ENCODE measurements at places on chromosomes 7 and 10.

DNA sequence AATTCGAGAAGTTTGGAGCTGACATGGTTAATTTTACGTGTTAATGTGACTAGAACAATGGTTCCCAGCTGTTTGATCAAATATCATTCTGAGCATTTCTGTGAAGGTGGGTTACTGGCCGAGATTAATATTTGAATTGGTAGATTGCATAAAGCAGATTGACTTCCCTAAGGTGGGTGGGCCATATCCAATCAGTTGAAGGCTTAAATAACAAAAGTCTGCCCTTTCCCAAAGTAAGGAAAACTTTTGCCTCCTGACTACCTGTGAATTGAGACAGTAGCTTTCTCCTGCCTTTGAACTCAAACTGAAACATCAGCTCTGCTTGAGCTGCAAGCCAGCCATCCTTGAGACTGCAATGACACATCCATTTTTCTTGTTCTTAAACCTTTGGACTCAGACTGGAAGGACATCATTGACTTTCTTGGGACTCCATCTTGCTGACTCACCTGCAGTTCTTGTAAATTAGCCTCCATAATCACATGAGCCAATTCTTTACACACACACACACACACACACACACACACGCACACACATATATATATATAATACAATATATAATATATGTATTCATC is 63.1 kb upstream of the LRRTM3 start:
- no peak for DNase-seq

- no peak for DNase-seq
These were observed 966 bp downstream of the FBH1 start for GRCh38 chr10:5891009-5891408.

- no peak for DNase-seq
These were observed 102.4 kb downstream of the SEMA3E start for GRCh38 chr7:83546586-83546985.

- no peak for DNase-seq
These were observed 202.7 kb downstream of the EBF3 start for GRCh38 chr10:129761197-129761972.

GRCh38 chr7:130648580-130648979 is 20.0 kb downstream of the COPG2 start:
- no peak for DNase-seq

DNA sequence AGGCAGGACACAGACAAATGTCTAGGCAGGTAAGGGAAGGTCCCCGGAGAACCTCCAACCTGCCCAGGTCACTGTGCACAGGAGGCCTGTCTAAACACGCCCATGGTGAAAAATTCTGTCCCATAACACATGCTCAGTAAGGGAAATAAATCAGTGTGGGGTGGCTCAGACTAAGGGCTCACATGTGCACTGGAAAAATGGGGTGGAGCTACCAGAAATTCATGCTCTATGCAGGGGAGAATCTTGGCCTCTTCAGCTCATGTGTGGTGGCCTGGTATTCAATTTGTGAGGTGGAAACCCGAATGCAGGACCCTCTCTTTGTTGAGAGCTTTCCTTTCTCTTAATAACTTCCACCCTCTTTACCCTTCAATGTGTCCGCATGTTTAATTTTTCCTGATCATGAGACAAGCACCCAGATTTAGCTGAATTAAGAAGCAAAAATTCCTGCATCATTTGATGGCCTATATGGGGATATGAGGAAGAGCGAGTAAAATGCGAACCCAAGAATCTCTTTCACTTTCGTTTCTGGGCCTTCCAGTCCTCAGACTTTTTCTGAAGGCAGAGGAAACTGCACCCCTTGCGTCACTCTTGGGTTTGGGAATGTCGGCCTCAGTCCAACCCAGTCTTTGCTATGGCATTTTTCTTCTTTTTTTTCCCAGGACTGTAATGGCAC is 163.2 kb downstream of the DGKB start:
- DNase-seq = no peak

- no peak for DNase-seq
These were observed 41.7 kb downstream of the GTF2IRD1 start for GRCh38 chr7:74495112-74496086.

GRCh38 chr7:150969475-150969874 is 8.6 kb downstream of the KCNH2 start:
- no peak for DNase-seq

DNA sequence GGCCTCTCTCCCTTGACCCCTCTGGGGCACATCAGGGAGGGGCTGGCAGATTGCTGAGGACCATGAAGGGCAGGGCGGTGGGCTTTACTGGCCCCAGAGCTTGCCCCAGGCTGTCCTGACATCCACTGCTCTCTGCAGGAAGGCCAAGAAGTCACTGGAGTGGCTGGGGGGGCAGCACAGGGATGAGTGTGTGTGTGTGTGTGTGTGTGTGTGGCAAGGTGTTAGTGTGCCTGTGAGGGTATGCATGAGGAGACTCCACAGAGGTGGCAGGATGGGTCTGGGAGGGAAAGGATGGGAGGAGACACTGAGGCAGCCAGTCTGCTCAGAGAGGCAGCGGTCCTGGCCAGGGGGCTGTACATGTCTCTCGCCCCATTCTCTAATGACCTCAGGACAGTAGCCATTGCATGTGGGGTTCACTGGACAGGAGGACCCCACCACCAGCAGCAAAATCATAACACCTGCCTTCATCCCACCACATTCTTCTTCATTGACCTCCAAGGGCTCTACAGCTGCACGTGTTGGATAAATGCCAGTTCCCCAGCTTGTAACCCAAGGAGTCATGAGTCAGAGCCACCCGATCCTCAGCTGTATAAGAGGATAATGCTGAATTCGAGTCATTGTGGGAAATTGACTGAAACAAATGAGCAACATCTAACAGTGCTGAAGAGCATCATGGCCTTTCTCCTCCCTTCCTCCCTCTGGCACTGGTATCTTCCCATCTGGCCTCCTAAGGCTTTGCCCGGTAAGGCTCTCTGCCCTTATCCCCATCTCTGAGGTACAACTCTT is 720.5 kb downstream of the GRID1 start:
- DNase-seq = no peak

DNA sequence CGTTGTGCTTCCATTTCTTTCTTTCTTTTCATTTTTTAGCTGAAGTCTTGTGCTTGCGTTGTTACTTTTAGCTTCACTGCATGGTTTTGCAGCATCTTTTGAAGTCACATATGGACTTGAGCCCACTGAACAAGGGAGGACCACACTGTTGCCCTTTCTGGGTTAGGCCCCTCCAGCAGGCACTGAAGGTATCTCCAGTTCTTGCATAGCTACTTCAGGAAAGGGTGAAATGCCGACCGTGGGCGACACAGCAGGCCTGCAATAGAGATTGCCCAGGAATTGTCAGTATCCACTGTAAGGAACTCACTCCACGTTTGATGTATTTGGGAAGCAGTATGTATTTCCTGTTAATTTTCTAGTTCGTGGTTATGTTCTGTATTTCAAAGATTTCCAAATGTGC is 85.1 kb downstream of the WDR37 start:
- no peak for DNase-seq

DNA sequence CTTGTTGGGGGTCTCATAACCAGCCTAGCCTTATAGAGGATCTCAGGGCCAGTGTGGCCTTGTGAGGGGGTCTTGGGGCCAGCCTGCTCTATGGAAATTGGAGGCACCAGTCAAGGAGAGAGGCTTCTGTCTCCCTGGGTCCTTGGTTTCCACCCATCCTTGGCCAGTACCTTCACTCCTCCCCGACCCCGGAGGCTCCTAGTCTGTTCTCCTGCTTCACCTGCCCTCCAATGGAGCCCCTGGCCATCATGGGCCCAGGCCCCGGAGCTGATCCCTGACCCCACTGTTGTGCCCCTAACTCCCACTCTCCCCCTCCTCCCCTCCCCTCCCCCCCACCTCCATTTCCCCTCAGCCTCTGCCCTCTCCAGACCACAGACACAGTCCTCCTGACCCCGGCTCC is 29.7 kb downstream of the RASGEF1A start:
- no peak for DNase-seq

DNA sequence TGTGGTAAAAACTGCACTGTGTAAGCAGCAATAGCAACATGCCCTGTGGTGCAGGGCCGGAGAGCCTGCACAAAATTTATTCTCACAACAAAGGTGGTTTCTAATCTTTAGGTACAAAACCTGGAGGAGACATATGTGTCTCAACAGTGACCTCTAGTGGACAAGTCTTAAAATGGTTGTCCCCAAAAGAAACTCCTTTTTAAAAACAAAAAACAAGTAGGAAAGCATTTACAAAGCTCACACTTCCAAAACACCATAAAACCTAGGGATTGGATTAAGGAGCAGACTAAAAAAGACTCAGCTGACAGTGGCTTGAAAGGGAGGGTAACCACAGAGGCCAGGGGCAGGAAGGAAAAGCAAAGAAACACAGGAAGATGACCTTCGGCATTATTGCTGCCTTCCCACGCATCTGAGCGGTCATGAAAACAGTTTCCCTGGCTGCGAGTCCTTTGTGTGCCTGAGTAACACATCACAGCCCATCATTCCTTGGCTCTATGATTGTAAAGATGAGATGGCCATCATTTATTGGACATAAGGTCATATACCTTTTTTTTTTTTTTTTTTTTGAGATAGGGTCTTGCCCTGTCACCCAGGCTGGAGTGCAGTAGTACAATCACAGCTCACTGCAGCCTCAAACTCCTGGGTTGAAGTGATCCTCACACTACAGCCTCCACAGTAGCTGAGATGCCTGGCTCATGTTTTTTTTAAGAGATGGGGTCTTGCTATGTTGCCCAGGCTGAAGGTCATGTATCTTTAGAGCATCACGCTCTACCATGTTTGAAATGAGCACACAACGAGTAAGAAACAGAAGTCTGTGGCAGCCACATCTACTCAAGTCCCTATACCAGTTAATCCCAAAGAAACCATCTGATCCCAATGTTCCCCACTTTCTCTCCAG is 39.5 kb downstream of the RSU1 start:
- peak; percentile 51 for DNase-seq

- no peak for DNase-seq
These were observed 48.8 kb downstream of the UBE2H start for GRCh38 chr7:129903935-129904334.

DNA sequence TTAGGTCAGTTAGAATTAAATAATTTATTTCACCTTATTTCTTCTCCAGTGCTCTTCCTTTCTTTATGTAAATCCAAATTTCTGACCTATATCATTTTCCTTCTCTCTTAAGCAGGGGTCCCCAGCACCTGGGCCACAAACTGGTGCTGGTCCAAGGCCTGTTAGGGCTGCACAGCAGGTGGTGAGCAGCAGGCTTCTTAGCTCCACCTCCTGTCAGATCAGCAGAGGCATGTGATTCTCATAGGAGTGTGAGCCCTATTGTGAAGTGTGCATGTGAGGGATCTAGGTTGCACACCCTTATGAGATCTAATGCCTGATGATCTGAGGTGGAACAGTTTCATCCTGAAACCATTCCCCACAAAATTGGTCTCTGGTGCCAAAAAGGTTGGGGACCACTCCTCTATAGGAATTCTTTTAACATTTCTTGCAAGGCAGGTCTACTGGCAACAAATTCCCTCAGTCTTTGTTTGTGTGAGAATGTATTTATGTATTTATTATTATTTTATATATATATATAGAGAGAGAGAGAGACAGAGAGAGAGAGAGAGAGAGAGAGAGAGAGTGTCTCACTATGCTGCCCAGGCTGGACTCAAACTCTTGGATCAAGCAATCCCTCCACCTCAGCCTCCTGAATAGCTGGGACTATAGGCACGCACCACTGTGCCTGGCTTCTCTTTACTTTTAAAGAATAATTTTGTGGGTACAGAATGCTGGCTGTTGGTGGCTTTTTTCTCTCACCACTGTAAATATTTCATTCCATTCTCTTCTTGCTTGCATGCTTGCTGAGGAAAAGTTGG is 4.3 kb upstream of the ABCC2 start:
- DNase-seq = no peak

DNA sequence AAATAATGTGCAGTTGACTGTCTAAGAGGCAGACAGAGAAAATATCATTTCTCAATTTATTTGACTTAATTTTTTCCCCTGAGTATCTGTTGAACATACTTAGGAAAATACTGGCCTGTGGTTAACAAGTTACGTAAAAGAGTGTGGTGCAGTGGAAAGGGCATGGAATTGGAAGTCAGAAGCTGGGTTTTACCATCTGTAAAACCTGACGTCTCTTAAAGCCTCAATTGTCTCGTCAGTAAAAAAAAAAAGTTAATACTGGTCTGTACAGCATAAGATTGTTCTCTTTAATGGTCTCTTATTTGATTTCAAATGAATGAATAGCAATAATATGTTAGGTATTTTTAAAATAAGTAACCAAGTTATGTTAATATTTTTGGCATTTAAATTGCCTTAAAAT is 67.8 kb downstream of the PHTF2 start:
- no peak for DNase-seq

- peak; percentile 15 for DNase-seq
These were observed 7.7 kb downstream of the PON2 start for GRCh38 chr7:95427166-95427565.

DNA sequence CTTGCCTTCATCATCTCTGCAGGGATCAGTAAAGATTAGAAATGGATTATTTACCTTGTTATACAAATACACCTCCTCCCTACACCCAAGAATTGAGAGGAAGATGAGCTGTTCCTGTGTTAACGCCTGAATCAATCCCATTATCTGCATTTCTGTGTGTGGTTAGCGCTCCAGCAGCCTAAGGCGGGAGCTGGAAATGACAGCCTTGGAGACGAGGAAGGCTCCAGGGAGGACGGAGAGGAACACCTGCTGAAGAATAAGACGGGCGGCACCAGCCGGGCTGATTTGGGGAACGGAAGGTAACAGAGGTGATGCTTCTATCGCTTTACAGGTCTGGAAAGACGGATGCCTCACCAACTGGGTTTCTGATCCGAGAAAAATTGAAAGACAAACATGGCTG is 34.2 kb upstream of the DDC start:
- no peak for DNase-seq

- DNase-seq = no peak
These were observed 36.2 kb downstream of the PDE1C start for GRCh38 chr7:32034052-32034451.

GRCh38 chr7:78037603-78038002 is 239.0 kb downstream of the PHTF2 start:
- no peak for DNase-seq

DNA sequence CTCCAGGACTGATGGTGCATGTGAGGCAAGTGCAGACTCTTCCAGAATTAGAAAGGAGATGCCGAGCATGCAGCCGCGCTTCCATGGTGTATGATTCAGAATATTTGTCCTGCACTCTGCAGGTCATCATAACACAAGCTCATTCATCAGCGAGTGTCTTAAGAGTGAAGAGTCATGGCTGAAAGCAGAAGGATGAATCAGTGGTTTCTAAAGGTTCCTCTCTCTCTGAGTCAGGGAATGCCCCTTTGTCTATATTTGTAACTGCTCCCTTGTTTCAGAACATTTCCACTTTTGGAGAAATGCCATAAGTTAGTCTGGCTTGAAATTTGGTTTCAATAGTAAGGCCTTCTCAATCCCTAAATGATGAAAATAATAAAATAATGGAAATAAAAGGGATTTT is 52.3 kb downstream of the HECW1 start:
- DNase-seq = no peak

GRCh38 chr10:91123261-91123660 is 97.2 kb upstream of the PCGF5 start:
- DNase-seq = no peak

- no peak for DNase-seq
These were observed 98.3 kb downstream of the CDH23 start for GRCh38 chr10:71494980-71495381.

GRCh38 chr7:151541709-151542499 is 22.2 kb upstream of the RHEB start:
- DNase-seq = no peak

All from endothelial cell (in vitro differentiated cells).